ENCODE measurements at places on chromosomes 12 and 14. TPM values are rescaled to one million over a fixed set of nuclear protein-coding genes. Genes with fewer than 3 reads are reported as not detected.
A peak's percentile ranks its signal among the peaks of the same experiment; 100 is the strongest.

The RHNO1 gene
- 68.6 TPM for total RNA-seq

GRCh38 chr12:63151623-63152320 lies 771 bp upstream of the AVPR1A start:
- peak; percentile 27 for DNase-seq

DNA sequence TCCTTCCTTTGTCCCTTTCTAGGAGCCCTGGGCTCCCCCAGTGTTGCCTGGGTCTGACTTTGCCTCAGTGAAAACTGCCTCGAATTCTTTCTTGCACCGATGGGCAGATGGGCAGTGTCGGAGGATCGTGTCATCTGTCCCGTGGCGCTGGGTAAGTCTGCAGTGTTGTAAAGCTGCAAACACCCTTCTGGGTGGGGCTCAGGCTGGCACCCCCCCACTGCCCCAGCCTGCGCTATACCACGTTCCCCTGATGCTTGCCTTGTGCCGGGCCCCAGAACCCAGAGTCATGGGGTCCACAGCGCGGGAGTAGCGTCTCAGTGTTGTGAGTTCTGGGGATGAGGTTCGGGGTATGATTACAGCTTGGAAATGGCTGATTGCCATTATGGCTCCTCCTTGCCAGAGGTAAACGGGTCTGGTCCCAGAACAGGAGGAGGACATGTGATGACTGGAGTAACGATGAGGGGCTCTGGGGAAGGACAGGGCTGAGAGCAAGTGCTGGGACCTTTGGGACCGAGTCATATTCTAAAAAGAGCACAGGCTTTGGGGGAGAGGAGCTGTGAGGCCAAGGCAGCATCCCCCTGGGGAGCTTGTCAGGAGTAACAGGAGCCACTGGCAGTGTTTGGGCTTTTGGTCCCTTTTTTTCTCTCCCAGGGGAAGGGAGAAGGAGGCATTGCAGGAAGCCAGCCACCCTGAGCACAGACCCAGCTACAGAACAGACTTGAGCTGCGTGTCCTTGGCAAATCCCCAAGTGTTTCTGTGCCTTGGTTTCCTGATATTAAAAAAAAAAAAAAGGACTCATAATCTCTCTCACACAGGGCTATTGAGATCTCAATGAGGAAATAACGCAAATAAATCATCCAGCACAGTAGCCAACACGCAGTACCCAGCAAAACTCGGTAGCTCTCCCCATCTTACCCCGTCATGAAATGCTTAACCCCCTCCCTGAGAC lies 4.3 kb downstream of the RTL1 start:
- no peak for DNase-seq

DNA sequence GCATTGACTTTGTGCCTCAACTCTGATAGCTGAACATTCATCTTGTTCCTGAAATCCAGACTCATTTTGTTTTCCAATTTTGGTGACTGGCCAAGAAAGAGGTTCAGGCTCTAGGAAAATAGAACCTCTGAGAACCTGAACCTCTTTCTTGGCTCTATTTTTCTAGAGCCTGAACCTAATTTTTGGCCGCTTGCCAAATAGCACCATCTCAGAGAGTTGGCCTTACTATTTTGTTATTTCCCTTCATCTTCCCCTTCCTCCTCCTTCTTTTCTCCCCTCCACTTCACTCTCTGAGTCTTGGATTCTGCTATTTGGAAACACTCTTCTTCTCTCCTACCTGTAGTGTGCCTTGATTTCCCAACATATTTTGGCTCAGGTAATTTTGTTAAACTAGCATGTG lies 114.4 kb upstream of the CNTN1 start:
- DNase-seq, result no peak

- no peak for DNase-seq
These were observed 4.9 kb downstream of the PPP1R3E start for GRCh38 chr14:23297611-23298277.

GRCh38 chr12:29380536-29381523 lies at the start of gene ERGIC2:
TSS of gene ERGIC2 (minus strand) at chr12:29381172. CDS start at chr12:29371633, 9,539 bp downstream.
- DNase-seq, result peak; percentile 98

- DNase-seq, result no peak
These were observed 246.1 kb upstream of the CCDC196 start for GRCh38 chr14:66240105-66240504.

The ACOT6 gene
- not detected for total RNA-seq

DNA sequence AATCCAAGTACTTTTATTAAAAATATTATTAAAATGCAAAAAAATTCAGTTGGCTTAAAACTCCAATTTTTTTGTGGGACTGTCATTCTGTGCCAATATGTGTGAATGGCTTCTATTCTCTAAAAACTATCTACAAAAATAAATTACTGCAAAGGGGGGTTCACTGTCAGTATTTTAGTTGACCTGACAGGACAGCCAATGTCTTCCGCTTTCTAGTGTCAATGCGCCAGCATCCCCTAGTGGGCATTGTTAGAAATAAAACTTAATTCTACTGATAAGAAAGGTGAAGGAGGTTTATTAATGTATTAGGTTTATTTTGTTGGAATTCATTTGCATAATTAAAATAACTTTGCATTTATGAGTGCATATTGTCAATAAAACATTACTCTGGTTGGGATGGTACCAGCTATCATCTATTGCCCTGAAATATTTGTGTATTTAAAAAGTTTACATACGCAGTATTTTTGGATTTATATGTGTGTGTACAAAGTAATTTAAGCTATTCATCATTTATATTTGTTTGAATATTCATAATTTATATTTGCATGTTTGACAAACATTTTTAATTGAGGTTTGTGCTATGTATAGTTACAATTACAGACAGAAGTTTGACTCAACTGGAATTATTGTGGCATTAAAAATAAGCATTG lies 527.2 kb downstream of the FLRT2 start:
- no peak for DNase-seq

DNA sequence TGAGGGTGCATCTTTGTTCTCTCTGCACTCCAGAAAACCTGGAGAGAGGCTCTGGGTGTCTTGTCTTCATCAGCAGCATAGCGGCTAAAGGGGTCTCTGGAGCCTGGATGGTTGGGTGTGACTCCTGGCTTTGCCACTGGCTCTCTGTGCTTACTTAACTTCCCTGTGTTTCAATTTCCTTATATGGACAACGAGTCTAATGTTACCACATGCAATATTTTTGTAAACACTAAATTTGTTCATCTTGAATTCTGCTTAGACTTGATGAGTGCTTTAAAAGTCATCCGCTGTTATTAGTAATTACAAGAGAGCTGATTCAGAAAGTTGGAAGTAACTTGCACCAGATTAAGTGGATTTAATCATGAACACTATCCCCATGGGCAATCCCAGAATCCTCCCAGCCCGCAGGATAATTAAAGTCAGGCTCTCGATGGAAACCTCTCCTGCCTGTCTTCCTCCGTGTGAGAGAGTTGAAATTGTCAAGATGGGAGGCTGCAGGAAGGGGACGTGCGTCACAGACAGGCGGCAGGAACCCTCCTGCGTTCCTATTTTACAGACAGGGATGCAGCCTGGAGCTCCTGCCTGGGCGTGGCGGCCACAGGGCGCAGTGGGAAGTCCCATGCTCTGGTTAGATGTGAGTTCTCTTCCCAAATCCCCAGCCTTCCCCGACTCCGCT lies 201.2 kb downstream of the TTC8 start:
- DNase-seq, result no peak

The TSHR gene
- total RNA-seq, result not detected

- peak; percentile 44 for DNase-seq
These were observed 60.3 kb downstream of the KLRG1 start for GRCh38 chr12:9049520-9050133.

The RNU7-1 gene
- total RNA-seq, result not detected

GRCh38 chr12:128265566-128265965 lies 1.4 kb upstream of the TMEM132C start:
- DNase-seq, result no peak

GRCh38 chr12:1934831-1935230 lies 16.4 kb upstream of the CACNA2D4 start:
- DNase-seq, result no peak

DNA sequence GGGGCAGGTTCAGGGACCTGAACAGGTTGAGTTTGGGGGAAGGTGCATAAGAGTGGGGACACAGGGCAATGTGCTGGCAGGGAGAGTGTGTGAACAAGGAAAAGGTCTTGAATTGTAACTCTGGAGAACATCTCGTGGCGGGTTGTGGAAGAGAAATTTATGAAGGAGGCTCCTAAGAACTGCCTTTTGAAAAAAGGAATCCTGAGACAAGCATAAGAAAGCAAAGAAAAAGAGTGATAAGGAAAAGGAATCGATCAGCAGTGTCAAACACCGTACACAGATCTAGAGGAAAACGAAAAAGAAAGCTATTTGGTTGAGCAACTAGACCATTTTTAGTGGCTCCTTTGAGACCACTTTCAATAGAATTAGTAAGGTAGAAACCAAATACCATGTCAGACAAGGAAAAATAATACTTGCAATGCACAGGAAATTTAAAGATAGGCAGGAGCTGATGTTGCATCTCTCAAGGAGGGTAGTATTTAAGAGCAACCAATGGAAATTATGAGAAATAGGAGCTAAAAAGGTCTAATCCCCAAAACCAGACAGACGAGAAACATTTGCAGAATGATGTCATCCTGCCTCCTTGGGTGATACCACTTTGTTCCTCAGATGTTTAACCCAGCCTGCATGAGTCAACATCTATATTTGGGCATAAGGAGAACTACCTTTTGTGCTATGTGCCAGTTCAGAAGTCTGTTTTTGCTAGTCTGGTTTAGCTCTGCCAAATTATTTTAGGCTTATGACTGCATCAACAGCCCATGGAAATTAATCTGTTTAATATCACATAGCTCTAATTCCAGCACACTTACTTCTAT lies 64.5 kb upstream of the STK38L start:
- peak; percentile 97 for DNase-seq

DNA sequence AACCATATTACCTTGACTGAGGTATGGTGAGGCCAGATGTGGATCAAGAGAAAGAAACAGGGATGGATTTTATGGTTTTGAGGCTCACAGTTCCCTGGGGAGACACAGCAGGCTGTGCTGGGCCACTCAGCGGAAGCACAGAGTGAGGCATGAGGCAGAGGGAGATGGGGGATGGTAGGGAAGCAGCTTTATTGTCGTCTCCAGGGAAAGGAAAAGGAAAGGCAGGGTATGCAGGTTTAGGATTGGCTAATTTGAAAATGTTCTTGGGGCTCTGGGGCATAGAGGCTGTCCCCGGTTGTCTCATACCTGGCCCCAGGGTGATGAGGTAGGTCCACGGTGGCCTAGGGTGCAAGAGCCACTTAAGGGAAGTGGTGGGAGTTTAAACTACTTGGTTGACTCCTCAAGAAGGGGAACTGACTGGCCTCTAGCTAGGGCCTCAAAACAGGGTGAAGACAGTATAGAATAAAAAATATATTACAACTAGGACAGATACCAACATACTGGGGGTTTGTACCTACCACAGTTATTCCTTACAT lies 322.8 kb downstream of the RGS6 start:
- DNase-seq, result no peak

- DNase-seq, result peak; percentile 12
These were observed 558 bp downstream of the TEX22 start for GRCh38 chr14:105398726-105399465.

GRCh38 chr12:98793121-98793520 lies 148.0 kb downstream of the APAF1 start:
- peak; percentile 7 for DNase-seq

DNA sequence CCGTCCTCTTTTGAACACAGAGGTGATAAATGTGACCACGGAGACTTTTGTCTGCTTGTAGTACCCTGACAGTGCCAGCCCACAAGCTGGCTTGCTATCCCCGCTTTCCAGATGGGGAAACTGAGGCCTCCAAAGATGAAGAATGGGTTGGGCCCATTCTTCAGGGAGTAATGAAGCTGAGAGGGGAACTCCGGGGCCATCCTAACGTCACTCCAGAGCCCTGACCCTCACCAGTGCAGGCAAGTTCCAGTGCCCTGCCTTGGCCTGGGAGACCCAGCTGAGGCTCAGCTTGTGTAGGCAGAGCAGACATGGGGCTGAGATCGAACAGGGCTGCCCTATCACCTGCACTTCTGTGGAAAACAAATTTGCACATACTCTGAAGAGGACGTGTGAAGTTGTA lies 277.1 kb downstream of the DPF3 start:
- DNase-seq, result no peak

DNA sequence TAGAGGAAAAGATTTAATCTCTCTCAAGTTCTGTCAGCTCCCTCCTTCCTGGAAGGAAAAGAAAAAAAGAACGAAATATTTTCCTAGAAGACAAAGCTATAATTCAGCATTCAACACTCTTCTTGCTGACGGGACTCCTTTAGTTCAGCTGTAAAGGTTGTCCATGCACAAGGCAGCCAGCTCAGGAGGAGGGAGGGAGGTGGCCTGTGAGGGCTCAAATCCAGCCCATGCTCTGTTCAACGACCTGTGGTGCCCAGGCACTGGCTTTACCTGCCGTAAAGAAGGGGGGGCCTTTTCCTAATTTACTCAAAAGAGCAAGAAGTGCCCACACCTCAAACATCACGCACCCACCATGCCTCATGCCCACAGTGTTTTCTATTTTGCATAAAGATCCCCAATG lies 109.3 kb downstream of the TMTC1 start:
- DNase-seq, result no peak

The MGAT2 gene
- 93.3 TPM for total RNA-seq

DNA sequence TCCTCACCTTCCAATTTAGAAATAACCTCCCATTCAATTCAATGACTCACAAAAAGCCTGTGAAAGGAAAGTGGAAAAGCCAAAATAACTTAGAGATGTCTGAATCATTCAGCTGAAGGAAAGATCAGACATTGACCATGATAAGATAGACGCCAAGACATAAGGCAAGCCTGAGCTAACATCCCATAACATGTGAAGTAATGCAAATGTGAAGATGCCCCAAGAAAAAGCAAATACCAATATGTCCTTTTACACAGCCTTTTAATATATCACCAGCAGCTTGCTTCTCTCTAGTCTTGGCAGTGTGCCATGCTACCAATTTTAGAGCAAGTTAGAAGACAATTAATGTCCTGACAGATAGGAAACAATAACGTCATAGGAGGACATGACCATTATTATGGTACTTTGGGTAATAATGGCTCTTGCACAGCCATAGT lies 2.4 kb upstream of the NUMB start:
- DNase-seq, result peak; percentile 67

- DNase-seq, result no peak
These were observed 3.5 kb upstream of the GTF2A1 start for GRCh38 chr14:81224222-81224621.

DNA sequence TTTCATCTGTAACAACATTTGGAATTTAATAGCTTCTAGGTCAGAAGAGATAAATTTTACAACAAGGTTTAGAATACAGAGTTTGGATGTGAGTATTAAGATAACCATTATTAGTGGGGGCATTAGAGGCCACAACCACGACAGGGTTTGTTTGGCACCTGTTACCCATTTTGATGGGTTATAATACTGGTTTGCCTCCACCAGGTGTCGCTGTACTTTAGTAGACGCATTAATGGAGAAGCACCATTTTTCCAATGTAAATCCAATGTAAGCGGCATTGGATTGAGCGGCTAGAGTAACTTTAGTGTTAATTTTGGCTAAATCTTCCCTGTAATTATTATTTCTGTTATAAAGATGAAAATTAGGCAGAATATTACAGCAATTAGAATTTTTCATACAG lies 136.2 kb downstream of the SLCO1B3 start:
- DNase-seq, result peak; percentile 22

The SLC2A14 gene
- not detected for total RNA-seq
